ENCODE measurements at places on chromosomes 5 and 9. TPM values are rescaled to one million over a fixed set of nuclear protein-coding genes. Genes with fewer than 3 reads are reported as not detected.

- DNase-seq = no peak
Measured at GRCh38 chr9:111807197-111807596, 12.5 kb upstream of the SHOC1 start.

GRCh38 chr9:101462558-101462957, 27.0 kb upstream of the ALDOB start:
- DNase-seq = no peak

GRCh38 chr5:142438573-142438972, 113.8 kb upstream of the SPRY4 start:
- DNase-seq = no peak

GRCh38 chr9:126677188-126678084, 63.7 kb downstream of the LMX1B start:
- no peak for DNase-seq

The BAAT gene
- total RNA-seq = not detected

GRCh38 chr5:55231029-55231918, 2.1 kb downstream of the CCNO start:
- DNase-seq = no peak

DNA sequence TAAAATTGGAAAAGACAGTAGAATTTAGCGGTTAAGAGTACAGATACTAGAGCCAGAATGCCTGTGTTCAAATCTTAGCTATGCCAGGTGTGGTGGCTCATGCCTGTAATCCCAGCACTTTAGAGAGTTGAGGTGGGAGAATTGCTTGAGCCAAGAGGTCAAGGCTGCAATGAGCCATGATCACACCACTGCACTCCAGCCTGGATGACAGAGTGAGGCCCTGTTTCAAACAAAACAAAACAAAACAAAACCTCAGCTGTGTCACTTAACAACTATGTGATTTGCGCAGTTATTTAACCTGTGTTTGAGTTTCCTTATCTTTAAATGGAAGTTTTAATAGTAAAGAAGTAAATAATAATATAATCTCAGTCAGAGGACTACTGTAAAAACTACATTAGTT, 68.3 kb downstream of the TBCA start:
- DNase-seq = no peak

The RAB3C gene
- total RNA-seq = 0.29 TPM

GRCh38 chr5:158565017-158565789, 534.5 kb downstream of the EBF1 start:
- no peak for DNase-seq

DNA sequence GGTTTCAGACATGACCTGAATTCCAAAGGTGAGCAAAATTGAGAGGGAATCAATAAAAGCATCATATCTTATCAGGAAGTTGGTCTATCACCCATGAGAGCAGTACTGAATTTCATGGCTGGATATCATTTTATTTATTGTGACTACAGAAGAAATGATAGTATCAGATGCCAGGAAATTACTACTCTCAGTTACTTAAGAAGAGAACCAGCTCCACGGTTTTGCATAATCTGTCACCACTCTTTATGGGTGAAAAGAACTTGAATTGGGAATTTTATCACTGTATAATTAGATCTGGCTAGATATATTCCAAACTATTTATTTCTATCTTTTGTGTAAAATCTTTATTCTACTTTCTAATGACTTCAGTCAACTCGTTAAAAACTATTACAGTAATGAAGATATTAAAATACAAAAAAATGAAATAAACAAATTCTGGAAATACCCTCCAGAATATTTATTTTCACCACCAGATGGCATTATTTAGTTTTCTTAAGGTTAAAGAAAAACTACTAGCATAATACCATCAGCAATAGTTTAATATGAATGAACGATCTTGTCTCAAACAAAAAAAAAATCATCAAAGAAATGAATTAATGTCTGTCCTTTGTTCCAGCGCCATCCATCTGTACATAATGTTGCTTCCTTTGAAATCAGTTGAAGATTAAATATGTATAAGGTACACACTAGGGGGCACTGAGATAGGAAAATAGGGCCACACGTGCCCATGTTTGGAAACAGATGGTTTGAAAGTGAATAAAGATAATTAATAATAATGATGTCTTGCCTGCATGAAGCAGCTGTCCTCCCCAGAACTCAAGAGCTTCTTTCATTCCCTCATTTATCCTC, 84.7 kb upstream of the SLCO6A1 start:
- no peak for DNase-seq

GRCh38 chr5:138625134-138625533, 49.9 kb upstream of the HSPA9 start:
- DNase-seq = no peak

The PAPPA gene
- total RNA-seq = 3.4 TPM

The CAMK2A gene
- total RNA-seq = under 0.01 TPM

The C5orf52 gene
- total RNA-seq = not detected

DNA sequence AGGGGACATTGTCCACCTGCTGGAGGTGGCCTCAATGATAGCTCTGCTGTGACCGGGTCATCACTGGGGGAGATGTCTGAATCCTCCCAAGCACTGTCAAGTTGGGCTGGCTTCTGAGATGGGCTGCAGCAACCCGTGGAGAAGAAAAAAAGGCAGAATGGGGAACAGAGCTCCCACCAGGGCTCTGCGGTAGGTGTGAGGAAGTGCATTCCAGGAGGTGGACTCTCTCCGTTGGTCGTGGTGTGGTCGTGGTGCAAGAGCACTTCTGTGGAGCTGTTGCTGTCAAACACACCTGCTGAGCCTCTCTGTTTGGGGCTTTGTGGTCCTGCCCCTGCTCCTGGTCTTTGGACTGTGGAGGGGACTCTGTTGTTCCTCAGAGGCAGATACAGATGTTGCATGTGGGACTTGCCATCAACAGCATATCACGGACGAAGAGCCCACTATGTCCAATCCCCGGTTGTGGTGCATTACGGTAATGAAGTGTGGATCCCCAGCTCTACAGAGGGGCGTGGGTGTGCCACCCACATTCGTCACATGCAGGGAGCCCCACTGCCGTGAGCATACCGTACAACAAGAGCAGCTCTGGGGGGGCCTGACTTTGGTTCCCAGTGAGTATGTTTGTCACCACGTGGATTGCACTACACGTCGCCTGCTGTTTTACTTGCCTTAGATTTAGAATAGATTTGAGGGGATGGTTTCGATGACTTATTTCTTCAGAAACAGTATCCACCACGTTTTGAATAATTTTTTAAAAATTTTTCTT, 36.0 kb upstream of the PITX1 start:
- no peak for DNase-seq

The PTGS1 gene
- 2.6 TPM for total RNA-seq

- no peak for DNase-seq
Measured at GRCh38 chr5:89930591-89931392, 478.8 kb downstream of the CETN3 start.

DNA sequence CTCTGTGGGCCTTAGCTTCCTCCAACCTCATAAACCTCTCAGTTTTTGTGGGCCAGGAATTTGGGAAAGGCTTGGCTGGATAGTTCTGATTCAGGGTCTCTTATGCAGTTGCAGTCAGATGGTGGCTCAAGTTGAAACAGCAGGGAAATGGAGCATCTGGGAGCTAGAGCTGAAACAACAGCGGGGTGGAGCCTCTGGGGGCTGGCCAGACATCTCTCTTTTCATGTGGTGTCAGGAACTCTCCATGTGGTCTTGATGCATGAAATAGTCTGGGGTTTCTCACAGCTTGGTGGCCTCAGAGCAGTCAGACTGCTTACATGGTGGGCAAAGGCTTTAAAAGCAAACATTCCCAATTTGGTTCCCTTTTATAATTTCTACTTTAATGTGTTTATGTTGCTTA, 13.5 kb downstream of the ZNF346 start:
- no peak for DNase-seq

GRCh38 chr5:181138258-181138657, 7.3 kb upstream of the OR2V1 start:
- DNase-seq = no peak

DNA sequence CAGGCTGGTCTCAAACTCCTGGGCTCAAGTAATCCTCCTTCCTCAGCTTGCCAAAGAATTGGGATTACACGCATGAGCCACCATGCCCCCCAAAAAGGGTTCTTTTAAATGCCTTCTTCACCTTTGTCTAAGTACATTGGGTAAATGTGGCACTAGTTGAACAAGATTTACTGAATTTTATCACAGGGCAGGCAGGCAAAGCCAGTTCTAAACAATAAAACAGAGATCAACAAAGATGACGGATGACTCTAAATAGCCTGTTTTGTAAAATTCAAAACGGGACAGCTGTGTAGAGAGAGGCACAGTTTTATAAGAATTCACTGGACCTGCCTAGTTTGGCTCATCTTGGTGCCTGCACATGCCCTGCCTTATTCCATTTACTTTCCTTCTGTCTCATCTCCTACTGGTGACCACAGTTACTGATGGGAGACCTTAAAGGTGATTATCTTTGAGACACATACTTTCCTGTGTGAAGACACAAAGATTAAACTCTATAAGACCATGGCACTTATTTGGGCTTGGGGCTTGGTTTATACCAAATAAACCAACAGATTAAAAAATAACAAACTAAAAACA, 149.6 kb upstream of the DMRT1 start:
- DNase-seq = no peak

DNA sequence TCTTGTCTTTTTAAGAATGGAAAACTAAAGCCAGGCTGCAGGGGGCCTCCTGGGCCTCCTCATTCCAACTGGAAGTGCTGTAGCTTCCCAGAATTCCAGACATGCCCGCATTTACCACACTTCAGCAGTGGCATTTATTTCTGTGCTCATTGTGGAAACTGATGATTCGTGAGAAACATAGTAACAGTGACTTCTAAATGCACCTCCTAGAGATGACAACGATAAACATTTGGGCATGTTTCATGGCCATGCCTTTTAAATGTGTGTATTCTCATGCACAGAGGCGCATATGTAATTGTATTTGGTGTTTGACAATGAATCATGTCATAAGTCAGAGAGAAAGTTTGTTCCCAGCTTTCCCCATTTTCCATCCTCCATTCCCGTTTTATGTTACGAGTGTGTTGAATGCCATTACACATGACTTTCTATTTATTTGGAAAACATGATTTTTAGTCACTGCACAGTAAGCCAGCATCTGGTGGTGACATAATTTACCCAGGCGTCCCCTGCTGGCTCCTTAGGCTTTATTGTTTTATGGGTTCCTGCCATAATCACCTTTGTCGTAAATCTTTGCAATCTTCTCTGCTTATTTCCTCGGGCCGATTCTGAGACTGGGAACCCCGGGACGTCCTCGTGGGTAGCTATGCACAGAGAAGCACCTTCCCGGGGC, 68.8 kb upstream of the FCN2 start:
- no peak for DNase-seq

DNA sequence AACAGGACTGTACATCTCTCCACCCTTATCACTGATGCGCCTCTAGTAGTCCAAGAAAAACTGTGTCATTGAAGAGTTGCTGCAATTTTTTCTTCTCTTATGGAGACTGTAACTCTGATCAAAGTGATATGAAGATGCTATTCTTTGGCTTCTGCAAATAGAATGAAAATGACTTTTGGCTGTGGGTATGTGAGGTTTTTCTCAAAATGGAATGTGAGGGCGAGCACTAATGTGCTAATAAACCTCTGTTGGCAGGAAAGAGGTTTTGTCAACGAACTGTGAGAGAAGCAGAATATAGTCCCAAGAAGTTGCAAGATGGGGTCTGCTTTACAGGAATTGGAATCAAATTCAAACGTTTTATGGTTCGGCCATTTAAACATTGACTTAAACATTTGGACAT, 252.0 kb upstream of the GAS1 start:
- DNase-seq = no peak

The MYORG gene
- 11.5 TPM for total RNA-seq

DNA sequence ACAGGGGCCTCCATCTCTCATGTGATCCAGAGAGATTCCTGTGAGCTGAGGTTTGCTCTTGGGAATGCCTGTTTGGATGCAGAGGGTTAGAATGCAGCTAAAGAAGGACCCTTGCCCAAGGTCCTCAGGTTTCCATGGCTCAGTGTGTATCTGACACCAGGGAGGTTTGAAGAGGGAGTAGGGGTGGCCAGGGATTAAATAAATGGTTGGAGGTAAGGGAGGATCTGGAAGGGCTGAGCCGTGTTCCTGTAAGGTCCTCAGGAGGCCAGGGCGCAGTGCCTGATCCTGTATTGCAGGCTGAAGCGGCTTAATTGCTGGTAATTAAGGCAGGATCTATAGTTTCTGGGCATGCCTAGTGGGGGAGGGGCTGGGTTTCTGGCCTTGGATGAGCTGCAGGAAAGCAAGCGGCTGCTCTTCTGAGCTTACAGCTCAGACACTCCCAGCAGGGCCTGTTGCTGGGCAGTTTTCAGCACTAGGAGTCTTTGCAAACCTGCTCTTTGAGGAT, 41.5 kb upstream of the MAP1B start:
- DNase-seq = no peak

DNA sequence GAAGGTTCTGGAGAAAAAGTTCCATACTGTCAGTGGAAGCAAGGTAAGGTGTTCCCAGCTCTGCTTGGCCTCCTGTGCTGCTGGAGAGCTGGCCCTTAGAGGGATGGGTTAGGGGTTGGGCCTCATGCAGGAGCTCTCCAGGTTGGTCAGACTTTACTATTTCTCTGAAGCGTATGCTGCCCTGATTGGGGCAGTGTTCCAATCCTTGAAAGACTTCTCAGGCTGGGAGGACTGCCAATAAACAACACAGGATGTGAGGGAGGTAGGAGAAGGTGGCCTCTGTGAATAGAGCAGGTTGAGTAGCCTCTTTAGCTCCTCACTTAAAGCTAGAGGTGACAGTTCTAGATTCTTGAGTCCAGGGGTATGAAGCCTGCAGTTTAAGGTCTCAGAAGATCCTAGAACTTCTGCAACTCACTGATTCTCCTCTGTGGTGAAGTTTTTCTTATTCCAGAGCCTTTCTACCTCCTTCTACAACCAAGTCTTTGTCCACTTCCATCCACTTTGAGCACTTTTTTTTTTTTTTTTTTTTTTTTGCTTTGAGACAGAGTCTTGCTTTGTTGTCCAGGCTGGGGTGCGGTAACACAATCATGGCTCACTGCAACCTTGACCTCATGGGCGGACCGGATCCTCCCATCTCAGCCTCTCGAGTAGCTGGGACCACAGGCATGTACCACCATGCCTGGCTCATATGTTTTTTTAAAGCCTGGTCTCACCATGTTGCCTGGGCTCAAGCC, 3.0 kb downstream of the HNRNPAB start:
- DNase-seq = peak; percentile 58

GRCh38 chr9:124436320-124436719, 13.9 kb upstream of the ADGRD2 start:
- no peak for DNase-seq

The SPINK13 gene
- total RNA-seq = not detected

- DNase-seq = no peak
Measured at GRCh38 chr9:124454791-124455443, 4.7 kb downstream of the ADGRD2 start.

All from breast epithelium (tissue), 4 donors.